Foreskin melanocyte (primary cell): ENCODE measurements at places on chromosomes 13 and 19.
A peak's percentile ranks its signal among the peaks of the same experiment; 100 is the strongest.

GRCh38 chr19:18218600-18218999 lies 7.6 kb downstream of the PDE4C start:
- no peak for DNase-seq

GRCh38 chr13:66665991-66666390 lies 564.1 kb downstream of the PCDH9 start:
- DNase-seq: no peak

DNA sequence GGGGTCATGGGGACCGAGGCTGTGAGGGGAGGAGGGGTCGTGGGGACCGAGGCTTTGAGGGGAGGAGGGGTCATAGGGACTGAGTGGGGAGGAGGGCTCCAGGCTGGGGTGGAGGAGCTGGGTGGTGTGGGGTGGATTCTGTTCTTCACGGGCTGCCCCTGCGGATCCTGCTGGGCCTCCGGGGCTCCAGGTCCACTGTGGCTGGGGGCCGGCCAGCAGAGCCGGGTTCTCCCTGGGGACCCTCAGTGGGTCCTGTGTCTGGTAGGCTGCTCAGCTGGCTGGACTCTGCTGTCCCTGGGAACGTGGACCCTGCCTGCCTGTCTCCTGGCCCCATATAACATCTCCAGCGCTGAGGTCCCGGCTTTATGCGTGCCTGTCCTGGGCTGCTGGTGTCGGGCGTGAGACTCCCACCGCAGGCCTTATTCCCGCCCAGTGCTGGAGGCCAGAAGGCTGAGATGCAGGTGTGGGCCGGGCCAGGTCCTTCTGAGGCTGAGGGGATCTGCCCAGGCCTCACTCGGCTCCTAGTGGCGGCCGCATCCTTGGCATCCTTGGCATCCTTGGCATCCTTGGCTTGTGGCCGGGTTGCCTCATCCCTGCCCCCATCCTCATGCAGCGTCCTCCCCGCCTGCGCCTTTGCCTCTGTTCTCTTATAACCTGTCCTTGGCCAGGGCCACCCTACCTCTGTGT lies 19.8 kb upstream of the GNA15 start:
- no peak for DNase-seq

GRCh38 chr13:31885994-31886393 lies 145.6 kb upstream of the FRY start:
- DNase-seq: no peak

- no peak for DNase-seq
These were observed 12.0 kb upstream of the NANOS3 start for GRCh38 chr19:13864667-13865570.

- DNase-seq: peak; percentile 77
These were observed 49.1 kb downstream of the LMO7 start for GRCh38 chr13:75685239-75685697.

GRCh38 chr19:13717194-13717643 lies 47.1 kb upstream of the MRI1 start:
- peak; percentile 78 for DNase-seq

DNA sequence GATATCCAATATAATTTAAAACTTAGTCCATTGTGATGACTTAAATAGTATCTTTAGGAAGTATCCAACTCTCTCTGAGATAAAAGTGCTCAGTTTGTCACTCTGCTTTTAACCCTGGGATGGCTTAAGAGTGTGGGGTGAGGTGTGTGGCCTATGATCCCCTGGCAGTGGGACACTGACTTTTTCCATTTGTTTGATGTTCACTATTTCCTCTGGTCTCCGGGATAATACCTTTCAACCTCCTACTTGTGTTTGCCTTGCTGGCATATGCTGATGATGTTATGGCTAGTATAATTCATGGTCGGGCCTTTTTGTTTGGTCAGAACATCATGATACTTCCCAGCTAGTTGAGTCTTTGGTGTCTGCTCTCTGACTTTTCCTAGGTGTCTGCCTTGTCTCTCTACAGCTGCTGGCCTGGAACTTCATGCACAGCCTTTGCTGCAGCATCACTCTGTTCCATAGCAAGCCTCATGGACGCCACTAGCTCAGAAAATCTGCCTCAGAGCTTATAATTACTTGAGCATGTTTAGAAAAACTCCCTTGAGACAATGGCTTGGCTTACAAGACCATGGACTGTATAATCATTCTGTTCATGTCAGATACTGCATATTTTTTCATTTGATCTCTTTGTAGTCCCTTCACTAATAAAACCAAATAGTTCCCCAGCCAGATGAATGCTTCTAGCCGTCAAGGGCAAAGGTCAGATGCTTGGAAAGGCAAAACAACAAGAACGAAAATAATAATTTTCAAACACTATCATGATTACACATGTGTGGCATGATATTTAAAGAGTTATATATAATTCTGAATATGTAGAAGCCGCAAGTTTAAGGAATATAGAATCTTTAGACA lies 75.2 kb downstream of the WDFY2 start:
- no peak for DNase-seq

DNA sequence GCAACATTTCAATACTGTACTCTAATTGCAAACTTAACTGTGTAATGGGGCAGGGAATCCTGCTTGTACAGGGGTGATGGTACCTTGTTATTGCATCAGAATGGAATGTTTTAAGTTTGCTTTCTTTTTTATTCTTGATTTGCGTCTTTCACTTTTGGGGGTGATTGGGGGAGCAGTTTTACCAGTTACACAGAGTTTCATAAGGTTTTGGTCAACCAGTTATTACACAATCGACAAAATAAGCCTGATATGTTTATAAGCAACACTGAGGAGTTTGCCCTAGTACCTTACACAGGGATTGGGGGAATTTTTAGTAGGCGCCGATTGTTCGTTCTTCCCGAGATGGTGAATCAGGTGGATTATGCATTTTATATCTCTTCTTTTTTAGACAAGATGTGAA lies 2.7 kb downstream of the KLF5 start:
- no peak for DNase-seq

DNA sequence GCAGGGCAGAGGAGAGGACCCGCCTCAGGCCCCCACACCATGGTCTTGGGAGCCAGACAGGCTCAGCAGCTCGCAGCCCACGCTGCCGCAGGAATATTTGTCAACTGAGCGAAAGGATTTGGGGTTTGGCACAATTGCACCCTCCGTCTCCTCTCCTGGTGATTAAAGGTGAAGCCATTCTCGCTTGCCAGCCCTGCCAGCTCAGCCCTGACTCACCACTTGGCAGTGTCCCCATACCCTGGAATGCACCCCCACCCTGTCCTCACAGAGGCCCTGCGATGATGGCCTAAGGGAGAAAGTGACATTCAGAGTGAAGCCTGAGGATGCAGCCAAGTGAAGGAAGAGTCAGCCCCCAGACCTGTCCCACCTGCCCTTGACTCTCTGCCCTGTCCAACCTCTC lies 18.8 kb downstream of the CYTH2 start:
- no peak for DNase-seq

- peak; percentile 62 for DNase-seq
These were observed 7.6 kb upstream of the KANK2 start for GRCh38 chr19:11204943-11205349.

DNA sequence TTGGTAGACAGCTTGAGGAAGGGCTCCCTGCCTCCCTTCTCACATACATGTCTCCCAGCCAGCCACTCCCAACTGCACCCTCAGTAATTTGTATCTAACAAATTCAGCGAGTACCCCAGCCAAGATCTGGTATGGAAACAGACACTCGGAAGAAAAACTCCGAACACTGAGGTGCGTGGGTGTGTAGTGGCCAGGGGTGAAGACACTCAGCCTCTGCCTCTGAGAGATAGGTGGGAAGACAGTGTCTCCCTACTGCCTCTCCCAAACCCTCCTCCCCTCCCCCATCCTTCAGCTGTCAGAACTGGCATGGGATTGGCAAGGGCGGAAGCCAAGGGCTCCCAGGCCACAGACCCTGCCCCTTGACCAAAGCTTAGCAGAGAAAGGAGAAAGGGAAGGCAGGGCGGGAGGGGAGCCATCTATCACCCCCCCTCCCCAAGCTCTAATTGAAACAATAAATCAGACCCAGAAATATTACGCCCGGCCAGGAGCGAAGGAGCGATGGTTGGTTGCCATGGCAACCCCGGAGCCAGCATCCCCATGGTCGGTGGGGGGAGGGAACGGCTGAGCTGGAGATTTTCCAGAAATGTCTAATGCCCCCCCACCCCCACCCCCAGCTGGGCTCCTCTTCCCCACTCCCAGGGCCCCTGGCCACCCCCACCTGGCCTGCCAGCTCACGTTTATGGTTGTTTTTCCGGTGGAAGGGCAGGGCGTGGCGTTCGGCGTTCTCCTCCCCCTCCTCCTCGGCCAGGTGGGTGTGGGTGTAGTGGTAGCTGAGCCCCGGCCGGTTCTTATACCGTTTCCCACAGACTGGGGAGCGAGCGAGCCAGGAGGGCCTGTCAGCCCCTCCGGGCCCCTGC lies 7.0 kb downstream of the DPF1 start:
- no peak for DNase-seq

DNA sequence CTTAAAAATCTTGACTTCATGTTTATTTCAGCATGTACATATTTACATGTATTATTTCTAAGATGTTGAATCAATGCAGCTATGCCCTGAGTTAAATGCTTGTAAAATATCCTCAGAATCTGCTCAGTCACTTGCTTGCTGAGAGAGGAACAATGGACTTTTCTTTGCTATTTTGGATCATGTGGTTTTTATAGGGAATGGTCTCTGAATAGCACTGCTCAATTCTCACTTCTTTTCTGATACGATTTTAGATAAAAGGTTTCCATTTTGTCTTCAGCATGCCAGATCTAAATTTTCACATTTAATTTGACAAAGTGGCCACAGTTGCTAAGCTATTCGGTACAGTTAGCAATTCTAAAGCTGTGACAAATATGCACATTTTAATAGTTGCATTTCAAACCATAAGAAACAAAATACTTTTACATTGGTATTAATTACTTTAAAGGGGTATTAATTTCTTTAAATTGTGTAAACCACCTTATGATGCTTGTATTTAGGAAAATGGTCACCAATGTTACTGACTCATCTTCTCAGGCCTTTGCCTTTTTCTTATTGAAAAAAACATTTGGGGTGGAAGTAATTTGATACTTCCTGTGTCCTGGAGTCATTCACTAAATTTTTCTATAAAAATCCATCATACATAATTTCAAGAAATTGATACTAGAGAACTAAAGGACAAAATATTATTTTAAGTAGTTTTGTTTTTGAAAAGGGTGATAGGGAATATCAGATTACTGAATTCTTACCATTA lies 113.5 kb downstream of the MYO16 start:
- DNase-seq: peak; percentile 76

DNA sequence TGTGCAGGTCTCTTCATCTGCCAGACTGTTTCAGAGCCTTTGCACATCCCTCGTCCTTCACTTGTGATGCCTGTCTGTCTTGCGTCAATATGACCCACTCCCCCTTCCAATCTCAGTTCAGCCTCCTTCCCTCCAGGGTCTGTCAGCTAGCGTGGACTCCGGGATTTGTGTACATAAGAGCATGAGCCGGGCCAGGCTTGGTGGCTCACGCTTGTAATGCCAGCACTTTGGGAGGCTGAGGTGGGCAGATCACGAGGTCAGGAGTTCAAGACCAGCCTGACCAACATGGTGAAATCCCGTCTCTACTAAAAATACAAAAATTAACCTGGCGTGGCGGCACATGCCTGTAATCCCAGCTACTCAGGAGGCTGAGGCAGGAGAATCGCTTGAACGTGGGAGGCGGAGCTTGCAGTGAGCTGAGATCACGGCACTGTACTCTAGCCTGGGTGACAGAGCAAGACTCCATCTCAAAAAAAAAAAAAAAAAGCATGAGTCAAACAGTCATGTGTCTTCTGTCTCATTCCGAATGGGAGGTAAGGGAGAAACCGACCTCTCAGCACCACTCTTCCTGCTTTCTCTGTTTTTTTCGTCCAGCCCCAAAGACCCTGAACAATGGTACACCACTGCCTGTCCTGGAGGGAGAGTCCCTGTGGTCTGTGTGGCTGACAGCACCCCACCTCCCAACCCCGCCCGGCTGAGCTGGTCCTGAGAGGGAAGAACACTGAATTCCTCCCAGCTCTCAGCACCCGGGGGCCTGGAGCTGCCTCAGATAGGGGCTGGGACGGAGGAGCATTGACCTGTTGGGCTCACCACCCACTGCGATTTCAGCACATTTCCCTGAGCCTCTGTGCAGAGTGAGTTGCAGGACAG lies 2.4 kb upstream of the SIGLEC9 start:
- DNase-seq: no peak

GRCh38 chr19:38661996-38662395 lies 14.5 kb downstream of the ACTN4 start:
- DNase-seq: no peak

DNA sequence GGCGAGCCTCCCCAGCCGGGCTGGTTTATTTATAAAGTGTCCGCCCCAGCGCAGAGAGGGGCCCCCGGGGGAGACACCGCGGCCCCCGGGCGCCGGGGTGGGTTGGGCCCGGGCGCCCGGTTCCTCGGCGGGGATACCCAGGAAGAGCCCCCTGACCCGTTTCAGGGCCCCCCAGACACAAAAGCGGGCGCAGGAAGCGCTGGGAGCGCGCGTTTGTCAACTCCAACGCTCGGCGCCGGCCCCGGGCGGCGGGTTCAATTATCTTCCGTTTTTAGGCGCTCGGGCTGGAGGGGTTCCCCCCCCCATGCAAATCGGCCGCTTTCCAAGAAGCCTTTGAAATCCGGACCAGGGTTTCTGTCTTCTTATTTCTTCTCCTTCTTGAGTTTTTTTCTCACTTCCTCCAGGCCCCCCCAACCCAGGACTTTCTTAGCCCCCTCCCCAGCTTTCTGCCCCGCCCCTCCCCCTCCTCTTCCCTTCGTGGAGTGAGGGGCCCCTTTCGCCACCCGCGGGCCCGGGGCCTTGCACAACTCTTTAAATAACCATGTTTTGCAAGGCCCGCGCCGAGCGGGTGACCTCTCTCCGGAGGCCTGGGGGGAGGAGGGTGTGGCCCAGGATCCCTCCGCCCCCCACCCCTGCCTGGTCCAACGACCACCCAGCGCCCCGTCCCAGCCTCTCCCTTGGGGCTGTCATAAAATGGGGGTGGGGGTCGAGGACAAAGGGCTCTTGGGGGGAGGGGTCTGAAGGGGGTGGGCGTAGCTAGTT lies 935 bp downstream of the ARID3A start:
- no peak for DNase-seq

DNA sequence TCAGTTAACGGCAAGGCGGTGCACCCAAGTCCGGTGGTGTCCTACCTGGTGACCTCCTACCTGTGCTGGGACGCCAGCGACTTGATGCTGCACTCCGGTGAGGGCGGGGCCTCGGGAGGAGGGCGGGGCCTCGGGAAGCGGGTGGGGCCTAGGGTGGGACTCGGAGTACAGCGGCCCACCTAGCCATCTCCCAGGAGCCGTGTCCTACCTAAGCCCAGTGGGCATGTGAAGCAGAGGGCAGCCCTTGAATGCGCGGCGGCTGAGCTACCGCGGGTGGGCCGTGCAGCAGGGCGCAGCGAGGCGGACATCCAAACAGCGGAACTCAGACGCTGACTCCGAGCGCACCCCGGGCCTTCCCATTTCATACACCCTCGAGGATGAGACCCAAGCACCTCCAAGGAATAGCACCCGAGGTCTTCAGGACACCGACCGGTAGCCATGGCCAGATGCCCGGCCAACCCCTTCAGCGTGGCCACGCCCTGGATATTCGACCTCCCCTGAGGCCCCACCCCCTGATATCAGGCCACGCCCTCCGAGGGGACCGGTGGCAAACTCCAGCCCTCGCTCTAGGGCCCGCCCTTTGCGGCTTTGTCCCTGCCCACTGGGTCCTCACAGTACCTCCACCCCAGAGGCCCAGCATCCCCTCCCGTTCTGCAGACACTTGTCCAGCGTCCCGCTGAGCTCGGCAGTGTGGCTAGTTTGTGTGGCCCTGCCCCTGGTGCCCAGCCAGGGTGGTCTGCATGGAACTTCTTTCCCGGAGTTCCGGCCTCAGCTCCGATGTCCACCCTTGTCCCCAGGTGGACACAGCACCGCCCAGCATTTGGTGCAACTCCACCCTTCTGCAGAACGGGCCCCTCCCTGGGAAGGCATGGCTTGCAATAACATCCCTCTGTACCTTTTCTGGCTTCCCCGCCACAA lies 5.4 kb downstream of the KLK1 start:
- no peak for DNase-seq
